GM12878 (cell line): ENCODE measurements at places on chromosomes 7 and 10. TPM values are rescaled to one million over a fixed set of nuclear protein-coding genes. Genes with fewer than 3 reads are reported as not detected.

The ZNF804B gene
- not detected in 2 replicates for polyA plus RNA-seq

The COL28A1 gene
- not detected in 2 replicates for polyA plus RNA-seq

The DRGX gene
- polyA plus RNA-seq, result not detected in 2 replicates

The HYAL4 gene
- 0.37 and 0.61 TPM in 2 replicates for polyA plus RNA-seq

The LIPN gene
- not detected in 2 replicates for polyA plus RNA-seq

The LRGUK gene
- not detected in 2 replicates for polyA plus RNA-seq

The POU6F2 gene
- polyA plus RNA-seq, result not detected in 2 replicates

The PNLIPRP3 gene
- not detected in 2 replicates for polyA plus RNA-seq

The OR13A1 gene
- 0.13 and 0.21 TPM in 2 replicates for polyA plus RNA-seq

The KLF14 gene
- not detected in 2 replicates for polyA plus RNA-seq

The FAS gene
- 69.9 and 73.7 TPM in 2 replicates for polyA plus RNA-seq

GRCh38 chr10:92753865-92754264, 64.1 kb downstream of the HHEX start:
- H3K36me3 ChIP-seq, result no peaks in the 10 kb centered on the region
- H3K27ac ChIP-seq, result no peak overlapping the region
- H3K27me3 ChIP-seq, result no peaks in the 10 kb centered on the region; the same call in 1 of the 2 replicates
- DNase-seq, result no peak

DNA sequence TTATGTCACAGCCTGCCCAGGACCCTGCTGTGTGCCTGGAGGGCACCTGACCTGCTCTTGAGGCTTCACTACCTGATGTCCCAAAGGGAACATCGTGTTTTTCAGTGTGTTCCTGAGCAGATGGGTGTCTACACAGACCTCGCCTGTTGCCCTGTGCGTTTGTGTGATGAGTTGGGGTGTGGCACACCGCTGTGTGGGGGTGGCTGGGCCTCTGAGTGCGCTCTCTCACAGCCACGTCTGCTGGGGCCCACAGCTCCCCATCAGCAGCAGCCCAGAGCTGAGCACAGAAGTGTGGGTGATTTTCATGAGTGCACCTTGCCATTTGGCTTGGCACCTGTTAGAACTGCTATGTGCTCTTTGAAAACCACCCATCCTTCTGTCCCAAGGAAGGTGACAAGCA, 121.5 kb downstream of the NKX6-2 start:
- H3K27ac ChIP-seq, result no peak overlapping the region
- no peaks in the 10 kb centered on the region for H3K4me1 ChIP-seq
- H3K36me3 ChIP-seq, result no peaks in the 10 kb centered on the region
- H3K4me3 ChIP-seq, result no peak overlapping the region
- no peak for DNase-seq

- no peak overlapping the region for H3K4me3 ChIP-seq
- no peaks in the 10 kb centered on the region for H3K4me1 ChIP-seq
- H3K36me3 ChIP-seq, result no peaks in the 10 kb centered on the region
Observed at GRCh38 chr7:12741951-12742575, 54.6 kb downstream of the ARL4A start.

GRCh38 chr10:35355971-35356724, 19.8 kb downstream of the CCNY start:
- peaks cover 33% of the 10 kb centered on the region for H3K4me1 ChIP-seq
- H3K27ac ChIP-seq, result 0 out of 2 replicates have a peak overlapping the region, but pooled peaks have one; percentile 22
- no peaks in the 10 kb centered on the region for H3K27me3 ChIP-seq
- H3K36me3 ChIP-seq, result no peaks in the 10 kb centered on the region

- H3K4me3 ChIP-seq, result no peak overlapping the region
- DNase-seq, result no peak
- no peak overlapping the region; the same call in 1 of the 2 replicates for H3K27ac ChIP-seq
Observed at GRCh38 chr10:89003344-89003743, 12.7 kb downstream of the FAS start.

- DNase-seq, result no peak
- peaks cover 10% of the 10 kb centered on the region for H3K4me1 ChIP-seq
- no peaks in the 10 kb centered on the region for H3K27me3 ChIP-seq
- no peak overlapping the region for H3K4me3 ChIP-seq
- no peaks in the 10 kb centered on the region for H3K36me3 ChIP-seq
Observed at GRCh38 chr10:85612833-85613232, 753.8 kb downstream of the GRID1 start.

DNA sequence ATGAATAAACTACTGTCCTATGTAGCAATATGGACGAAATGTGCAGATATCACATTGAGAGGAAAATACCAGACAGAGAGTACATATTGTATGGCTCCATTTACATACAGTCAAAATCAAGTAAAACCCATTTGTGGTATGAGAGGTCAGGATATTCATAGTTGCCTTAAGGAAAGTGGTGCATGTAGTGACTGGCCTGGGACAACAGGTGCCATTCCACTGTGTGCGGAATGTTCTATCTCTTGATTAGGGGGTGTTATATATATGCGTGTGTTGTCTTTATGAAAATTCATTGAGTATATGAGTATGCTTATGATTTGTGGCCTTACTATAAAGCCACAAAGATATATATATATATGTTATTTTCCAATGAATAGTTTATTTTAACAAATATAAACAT, 964.0 kb downstream of the SORCS3 start:
- no peaks in the 10 kb centered on the region for H3K4me1 ChIP-seq
- H3K27me3 ChIP-seq, result no peaks in the 10 kb centered on the region
- DNase-seq, result no peak
- no peak overlapping the region for H3K4me3 ChIP-seq
- H3K27ac ChIP-seq, result no peak overlapping the region

DNA sequence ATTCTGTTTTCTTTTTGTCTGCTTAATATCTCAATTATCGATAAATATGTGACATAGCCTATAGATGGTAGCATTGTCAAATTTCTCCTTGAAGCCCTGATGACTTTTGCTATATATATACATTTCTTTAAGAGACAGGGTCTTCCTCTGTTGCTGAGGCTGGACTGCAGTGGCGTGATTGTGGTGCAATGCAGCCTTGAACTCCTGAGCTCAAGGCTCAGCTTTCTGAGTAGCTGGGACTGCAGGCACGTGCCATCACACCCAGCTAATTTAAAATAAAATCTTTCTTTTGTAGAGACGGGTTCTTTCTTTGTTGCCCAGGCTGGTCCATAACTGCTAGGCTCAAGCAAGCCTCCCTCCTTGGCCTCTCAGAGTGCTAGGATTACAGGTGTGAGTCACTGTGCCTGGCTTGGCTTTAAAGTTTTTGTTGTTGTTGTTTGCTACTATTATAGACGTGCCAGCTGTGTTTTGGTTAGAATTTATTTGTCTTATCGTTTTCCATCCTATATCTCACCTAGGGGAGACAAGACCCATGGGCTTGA, 7.0 kb downstream of the UMAD1 start:
- H3K36me3 ChIP-seq, result peaks cover 2% of the 10 kb centered on the region
- H3K4me1 ChIP-seq, result no peaks in the 10 kb centered on the region
- no peak overlapping the region for H3K27ac ChIP-seq
- no peak for DNase-seq
- no peaks in the 10 kb centered on the region for H3K27me3 ChIP-seq

DNA sequence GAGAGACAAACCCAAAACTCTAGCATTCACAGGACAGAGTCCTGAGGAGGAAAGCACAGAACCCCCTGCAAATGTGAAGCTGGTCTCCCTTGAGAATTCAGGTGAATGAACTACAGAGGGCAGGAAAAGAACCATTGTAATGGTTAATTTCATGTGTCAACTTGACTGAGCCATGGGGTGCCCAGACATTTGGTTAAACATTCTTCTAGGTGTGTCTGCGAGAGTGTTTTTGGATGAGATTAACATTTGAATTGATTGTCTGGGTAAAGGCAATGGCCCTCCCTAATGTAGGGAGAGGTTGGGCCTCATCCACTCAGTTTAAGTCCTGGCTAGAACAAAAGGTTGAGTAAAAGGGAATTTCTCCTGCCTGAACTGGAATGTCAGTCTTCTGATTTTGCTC, 15.7 kb upstream of the CDK1 start:
- H3K4me1 ChIP-seq, result no peaks in the 10 kb centered on the region
- no peak for DNase-seq
- no peaks in the 10 kb centered on the region for H3K27me3 ChIP-seq
- H3K27ac ChIP-seq, result no peak overlapping the region
- H3K4me3 ChIP-seq, result no peak overlapping the region

- no peak for DNase-seq
- H3K4me3 ChIP-seq, result no peak within 1 kb of the TSS
Observed at GRCh38 chr10:122560279-122560804, at the start of gene DMBT1. DMBT1 (plus strand) TSS chr10:122560754; CDS start chr10:122560771, 17 bp downstream.

DNA sequence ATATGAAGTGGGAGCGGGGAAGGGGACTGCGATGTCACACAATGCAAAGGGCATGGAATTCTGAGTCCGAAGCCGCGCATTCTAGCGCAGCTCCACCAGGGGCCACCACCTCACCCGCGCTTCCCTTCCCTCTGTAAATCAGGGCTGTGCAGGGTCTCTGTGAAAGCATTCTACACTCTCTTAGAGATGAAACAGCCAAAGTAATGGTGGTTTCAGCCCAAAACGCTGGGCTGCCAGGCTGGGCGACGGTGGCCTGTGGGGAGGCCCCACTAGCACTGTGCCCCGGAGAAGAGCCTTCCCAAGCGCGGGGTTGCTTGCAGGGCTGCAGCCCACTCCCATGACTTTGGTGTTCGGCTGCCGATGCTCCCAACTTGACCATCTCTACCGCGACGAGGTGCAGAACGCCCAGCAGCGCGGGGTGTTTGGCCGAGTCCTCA, 11.4 kb downstream of the ATG9B start:
- no peaks in the 10 kb centered on the region for H3K36me3 ChIP-seq
- H3K27ac ChIP-seq, result no peak overlapping the region
- H3K4me1 ChIP-seq, result peaks cover 6% of the 10 kb centered on the region
- DNase-seq, result no peak
- no peaks in the 10 kb centered on the region for H3K27me3 ChIP-seq

GRCh38 chr7:105149827-105150226, 135.8 kb downstream of the KMT2E start:
- H3K4me3 ChIP-seq, result no peak overlapping the region
- H3K36me3 ChIP-seq, result no peaks in the 10 kb centered on the region; the same call in 1 of the 2 replicates
- H3K27me3 ChIP-seq, result no peaks in the 10 kb centered on the region
- no peak overlapping the region for H3K27ac ChIP-seq

- H3K27me3 ChIP-seq, result no peaks in the 10 kb centered on the region
- no peaks in the 10 kb centered on the region for H3K36me3 ChIP-seq
Observed at GRCh38 chr7:81659697-81660395, 110.0 kb downstream of the HGF start.

- H3K27me3 ChIP-seq, result no peaks in the 10 kb centered on the region
- no peaks in the 10 kb centered on the region for H3K4me1 ChIP-seq
- DNase-seq, result no peak
- no peak overlapping the region for H3K4me3 ChIP-seq
- no peak overlapping the region for H3K27ac ChIP-seq
Observed at GRCh38 chr10:76553263-76554032, 1084.2 kb downstream of the KCNMA1 start.

DNA sequence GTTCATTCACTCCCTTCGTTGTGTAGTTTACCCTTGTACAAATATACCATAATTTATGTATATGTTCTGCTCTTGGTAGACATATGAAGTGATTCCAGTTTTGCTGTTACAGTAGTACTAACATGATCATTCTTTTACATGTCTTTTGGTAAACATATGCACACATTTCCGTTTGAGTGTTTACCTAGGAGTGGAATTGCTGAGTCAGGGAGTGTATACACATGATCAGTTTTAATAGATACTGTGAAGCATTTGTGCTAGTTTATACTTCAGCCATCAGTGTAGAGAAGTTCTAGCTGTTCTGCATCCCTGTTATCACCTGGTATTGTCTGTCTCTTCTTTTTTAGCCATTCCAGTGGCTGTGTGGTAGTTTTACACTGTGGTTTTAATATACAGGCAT, 34.5 kb upstream of the CYP26C1 start:
- no peak overlapping the region for H3K27ac ChIP-seq
- H3K4me3 ChIP-seq, result no peak overlapping the region
- no peaks in the 10 kb centered on the region for H3K4me1 ChIP-seq
- no peaks in the 10 kb centered on the region for H3K27me3 ChIP-seq

DNA sequence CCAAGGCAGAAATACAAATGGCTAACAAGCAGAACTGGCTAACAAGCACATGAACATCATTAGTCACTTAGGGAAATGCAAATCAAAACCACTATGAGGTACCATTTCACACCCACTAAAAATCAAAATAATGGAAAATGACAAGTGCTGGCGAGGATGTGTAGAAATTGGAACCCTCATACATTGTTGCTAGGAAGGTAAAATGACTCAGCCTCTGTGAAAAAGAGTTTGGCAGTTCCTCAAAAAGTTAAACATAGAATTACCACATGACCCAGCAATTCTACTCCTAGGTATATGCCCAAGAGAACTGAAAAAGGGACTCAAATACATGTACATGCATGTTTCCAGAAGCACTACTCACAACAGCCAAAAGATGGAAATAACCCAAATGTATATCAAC, 52.8 kb upstream of the ANAPC16 start:
- H3K4me3 ChIP-seq, result no peak overlapping the region
- DNase-seq, result peak; percentile 88
- no peaks in the 10 kb centered on the region for H3K27me3 ChIP-seq
- H3K27ac ChIP-seq, result peak overlapping the region; percentile 54; the same call in 1 of the 2 replicates
- peaks cover 3% of the 10 kb centered on the region; the same call in 1 of the 2 replicates for H3K36me3 ChIP-seq

DNA sequence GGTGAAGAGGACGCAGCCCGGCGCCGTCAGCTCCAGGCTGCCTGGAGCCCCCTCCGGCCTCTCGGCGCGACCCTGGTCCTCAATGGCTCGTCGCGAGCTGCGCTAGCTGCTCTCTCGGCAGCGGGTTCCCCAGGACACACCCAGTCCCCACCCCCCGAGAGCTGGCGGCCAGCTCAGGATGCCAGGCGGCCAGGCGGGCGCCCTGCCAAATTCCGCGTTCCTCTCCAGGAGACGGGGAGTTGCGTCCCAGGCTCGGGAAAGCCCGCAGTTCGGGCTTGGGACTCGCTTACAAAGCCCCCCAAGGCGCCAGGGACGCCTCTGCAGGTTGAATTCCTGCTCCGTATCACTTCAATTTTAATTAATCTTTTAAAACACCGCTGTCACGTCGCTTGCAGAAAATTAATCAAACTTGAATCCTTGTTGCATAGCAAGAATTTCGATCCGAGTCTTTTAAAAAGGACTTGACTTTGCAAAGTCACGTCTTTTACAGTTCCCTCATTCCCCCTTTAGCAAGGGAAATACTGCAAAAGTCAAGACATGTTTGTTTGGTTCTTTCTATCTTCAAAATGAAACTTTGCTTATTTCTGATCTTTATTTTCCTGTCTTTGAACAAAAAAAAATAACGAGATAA, 28.2 kb downstream of the SKIDA1 start:
- H3K27ac ChIP-seq, result no peak overlapping the region
- no peaks in the 10 kb centered on the region for H3K36me3 ChIP-seq
- peaks cover 5% of the 10 kb centered on the region for H3K27me3 ChIP-seq
- H3K4me3 ChIP-seq, result peak overlapping the region; percentile 65
- peaks cover 20% of the 10 kb centered on the region for H3K4me1 ChIP-seq

GRCh38 chr7:129136887-129137642, 7.4 kb upstream of the TSPAN33 start:
- H3K4me3 ChIP-seq, result no peak overlapping the region
- peaks cover 19% of the 10 kb centered on the region for H3K4me1 ChIP-seq
- H3K27ac ChIP-seq, result peak overlapping the region; percentile 47
- no peaks in the 10 kb centered on the region for H3K27me3 ChIP-seq
- DNase-seq, result no peak
